ENCODE measurements at places on chromosomes 5 and 9.

GRCh38 chr5:143914756-143915155, 102.8 kb downstream of the HMHB1 start:
- DNase-seq = no peak

DNA sequence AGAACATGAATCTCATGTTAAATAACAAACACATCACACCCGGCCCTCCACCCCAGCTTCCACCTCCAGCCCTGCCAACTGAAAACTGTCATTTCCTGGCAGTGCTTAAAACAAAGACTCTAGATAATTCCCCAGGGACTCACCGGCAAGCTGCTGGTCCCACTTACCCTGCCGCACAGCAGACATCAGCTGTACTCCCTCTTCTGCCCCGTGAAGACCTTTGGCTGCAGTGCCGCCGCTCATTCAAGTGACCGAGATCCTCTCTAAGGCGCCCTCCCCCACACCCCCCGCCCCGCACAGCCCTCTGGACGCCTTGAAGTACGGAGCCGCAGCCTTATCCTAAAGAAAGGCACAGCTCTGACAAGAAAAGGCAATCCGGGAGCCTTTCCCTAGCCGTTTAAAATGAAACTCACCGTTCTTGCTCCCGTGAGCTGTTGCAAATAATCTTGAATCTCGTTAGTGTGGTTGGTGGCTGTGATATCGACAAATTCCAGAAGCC, 434 bp downstream of the GLRX start:
- no peak for DNase-seq

DNA sequence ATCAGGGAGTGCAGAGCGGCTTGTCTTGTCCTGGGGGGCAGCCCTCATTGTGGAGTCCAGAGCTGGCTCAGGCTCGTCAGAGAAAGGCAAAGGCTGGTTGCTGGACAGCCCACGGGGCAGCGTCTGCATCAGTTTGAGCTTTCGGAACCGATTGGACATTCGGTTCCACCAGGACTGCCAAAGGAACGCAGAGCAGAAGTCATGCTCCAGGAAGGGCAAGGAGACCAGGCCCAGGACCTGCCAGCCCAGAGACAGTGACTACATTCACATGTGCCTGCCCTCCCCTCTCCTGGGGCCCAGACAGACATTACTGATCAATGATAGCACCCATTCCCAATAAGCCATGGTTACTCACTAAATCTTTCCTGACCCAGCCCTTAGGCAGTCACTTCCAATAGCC, 18.1 kb downstream of the ANKS6 start:
- no peak for DNase-seq

- no peak for DNase-seq
These were observed 8.4 kb upstream of the GOLPH3 start for GRCh38 chr5:32182463-32183063.

DNA sequence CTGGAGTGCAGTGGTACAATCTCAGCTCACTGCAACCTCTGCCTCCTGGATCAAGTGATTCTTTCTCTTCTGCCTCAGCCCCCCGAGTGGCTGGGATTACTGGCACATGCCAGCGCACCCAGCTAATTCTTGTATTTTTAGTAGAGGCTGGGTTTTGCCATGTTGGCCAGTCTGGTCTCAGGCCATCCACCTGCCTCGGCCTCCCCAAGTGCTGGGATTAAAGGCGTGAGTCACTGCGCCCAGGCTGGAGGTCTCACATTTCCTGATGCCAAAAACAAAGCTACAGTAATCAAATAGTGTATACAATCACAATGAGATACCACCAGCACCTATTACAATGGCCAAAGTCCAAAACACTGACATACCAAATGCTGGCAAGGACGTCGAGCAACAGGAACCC, 51.1 kb downstream of the TTLL11 start:
- DNase-seq = no peak

DNA sequence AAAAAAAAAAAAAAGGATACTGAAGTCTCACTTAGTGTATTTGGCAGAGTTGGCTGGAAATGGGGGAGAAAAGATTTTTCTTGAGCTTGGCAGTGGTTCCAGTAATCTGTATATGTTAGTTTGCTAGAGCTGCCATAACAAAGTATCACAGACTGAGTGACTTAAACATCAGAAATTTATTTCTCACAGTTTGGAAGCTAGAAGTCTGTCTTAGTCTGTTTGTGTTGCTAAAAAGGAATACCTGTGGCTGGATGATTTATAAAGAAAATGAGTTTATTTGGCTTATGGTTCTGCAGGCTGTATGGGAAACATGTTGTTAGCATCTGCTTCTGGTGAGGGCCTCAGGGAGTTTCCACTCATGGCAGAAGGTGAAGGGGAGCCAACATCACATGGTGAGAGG, 89.6 kb upstream of the CEP78 start:
- DNase-seq = no peak

DNA sequence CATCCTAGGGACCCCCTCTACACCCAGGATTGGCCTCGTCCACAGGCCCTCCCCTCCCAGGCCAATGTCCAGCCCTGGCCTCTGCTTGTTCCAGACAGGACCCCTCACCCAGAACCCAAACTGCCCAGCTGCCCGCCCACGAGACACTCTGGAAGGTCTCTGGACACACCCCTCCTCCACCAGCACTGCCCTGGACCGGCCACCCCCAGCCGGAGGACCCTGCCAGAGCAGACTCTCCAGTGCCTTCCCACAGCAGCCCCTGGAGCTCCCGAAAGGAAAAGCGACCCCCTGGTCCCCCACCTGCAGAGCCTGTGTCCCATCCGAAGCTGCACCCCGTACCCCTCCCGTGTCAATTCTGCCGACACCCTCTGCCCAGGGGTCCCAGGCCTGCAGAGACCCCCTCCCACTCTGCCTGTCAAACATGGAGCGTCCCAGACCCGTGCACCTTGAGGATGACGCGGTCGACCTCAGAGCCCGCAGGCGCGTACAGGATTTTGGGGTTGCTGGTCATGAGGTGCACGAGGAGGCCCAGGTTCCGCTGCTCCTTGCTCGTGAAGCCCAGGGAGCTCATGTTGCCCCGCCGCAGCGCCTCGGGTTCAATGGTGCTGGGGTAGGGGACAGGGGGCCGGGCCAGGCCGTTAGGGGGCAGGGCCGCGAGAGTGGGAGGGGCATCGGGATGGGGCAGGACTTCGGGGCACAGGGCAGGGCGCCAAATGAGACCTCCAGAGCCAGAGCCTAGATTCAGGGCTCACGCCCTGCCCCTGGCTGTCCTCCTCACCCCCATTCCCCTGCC, 8.0 kb downstream of the ABCA2 start:
- no peak for DNase-seq

DNA sequence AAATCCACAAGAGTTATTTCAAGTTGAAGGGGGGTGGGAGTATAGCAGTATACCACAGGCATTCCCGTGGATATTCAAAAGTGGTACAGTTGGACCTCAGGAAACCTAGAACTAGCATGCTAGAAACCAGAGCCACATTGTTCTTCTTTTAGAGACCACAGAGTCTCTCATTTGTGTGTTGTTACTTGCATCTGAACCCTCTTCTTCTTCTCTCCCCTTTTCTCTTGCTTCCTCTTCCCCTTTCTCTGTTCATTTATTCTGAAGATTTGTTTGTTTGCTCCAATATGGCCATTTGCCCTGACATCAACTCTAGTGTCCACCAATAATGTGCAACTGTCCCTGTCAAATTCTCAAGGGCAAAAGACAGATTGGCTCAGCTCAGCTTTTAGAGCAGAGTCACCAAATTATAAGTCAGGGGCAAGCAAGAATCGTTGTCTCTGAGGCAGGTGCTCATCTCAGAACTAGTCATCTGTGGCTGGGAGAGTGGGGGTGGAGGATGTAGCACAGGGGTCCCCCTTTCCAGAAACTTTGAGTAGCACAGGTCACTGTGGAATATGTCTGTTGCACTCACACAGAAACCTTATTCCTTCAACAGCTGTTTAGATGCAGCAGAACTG, 321.1 kb downstream of the ARRDC3 start:
- DNase-seq = no peak

- DNase-seq = no peak
These were observed 29.5 kb upstream of the NFIB start for GRCh38 chr9:14343261-14344031.

- DNase-seq = peak; percentile 67
These were observed 74.2 kb downstream of the NTNG2 start for GRCh38 chr9:132235894-132236661.

DNA sequence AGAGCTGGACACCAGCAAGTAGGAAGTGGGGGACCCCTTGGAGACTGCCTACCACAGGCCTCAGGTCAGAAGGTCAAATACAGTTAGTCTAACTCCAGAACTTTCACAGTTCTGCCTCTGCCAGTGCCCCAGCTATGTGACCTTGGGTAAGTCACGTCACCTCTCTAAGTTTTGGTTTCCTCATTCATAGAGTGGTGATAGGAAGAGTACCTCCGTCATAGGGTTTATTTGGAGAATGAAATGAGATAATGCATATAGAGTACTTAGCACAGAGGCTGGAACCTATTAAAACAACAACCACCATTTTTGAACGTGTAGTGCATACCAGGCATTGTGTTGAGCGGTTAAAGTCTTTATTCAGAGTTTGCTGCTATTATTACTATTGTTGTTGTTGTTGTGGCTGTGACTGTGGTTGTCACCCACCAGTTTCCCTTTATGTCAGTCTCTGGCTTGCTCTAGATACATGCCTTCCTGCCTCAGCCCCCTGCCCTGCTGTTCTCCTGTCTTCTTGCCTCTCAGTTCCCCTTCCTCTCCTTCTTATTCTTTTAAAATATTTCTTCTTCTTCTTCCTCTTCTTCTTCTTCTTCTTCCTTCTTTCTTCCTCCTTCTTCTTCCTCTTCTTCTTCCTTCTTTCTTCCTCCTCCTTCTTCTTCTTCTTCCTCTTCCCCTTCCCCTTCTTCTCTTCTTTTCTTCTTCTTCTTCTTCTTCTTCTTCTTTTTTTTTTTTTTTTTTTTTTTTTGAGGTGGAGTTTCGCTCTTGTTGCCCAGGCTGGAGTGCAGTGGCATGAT, 67.8 kb downstream of the RALGPS1 start:
- DNase-seq = no peak

DNA sequence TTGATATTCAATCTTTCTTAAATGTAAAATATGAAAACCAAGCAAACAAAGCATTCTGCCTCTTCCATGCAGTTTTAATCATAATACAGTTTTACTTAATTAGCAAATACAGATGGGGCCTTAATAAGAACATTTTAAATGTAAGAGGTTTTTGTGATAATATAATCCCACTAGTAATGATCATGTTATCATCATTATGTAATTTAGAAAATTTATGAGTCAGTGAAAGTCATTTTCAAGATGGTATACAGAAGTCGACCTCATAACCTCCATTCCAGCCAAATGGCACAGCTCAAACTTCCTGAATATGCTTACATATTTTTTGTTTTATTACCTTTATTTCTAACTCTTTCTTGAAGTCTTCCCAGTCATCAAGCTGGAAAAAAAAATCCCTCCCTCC, 102.2 kb upstream of the GNA14 start:
- no peak for DNase-seq

DNA sequence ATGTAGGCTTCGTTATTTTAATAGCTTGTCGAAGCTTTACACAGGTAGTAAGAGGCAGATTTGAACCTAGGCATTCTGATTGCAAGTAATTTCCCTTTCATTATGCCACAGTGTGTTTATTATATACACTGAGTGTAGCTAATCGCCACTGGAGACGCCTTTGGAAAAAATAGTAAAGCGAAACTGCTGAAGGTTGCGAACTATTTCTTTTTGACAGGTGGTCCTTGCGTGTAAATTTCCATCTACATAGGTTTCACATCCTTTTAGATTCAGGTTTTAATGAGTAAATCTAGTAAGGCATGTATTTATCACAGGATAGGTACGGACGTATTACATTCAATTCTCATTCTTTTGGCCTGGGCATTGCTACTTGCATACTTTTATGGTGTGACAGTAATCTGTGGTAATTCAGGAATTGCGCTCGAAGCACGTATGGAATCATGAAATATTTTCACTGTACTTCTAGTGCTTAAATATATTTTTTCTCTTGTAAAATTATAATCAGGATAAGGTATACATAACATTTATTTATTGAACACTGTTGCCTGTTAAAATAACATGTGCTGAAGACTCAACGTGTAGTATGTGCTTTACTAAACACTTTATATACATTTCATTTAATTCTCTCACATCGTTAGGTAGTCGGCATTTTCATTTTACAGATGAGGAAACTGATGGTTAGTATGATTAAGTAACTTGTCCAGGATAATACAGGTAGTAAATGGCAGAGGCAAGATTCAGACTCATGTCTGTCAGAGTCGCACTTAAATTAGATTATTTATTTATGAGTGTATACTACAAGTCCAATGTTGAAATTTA, 1.8 kb downstream of the MARCHF6 start:
- no peak for DNase-seq

GRCh38 chr5:178793151-178793550, 62.7 kb upstream of the ZNF354A start:
- no peak for DNase-seq

DNA sequence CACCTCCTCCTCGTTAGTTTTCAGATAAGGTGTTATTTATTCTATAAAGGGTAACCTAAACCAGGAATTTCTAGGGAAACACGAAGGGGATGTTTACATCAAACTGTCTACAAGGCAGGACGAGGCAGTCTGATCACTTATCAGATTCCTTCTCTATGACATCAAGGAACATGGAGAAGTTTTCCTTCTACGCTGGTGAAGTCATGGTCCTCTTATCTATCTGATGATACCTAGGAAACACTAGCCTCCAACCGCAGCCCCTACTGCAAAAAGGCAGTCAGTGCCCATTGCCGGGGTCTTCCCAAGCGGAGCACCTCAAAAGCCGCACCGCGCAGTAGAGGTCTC, 1.5 kb downstream of the MPDZ start:
- DNase-seq = no peak

DNA sequence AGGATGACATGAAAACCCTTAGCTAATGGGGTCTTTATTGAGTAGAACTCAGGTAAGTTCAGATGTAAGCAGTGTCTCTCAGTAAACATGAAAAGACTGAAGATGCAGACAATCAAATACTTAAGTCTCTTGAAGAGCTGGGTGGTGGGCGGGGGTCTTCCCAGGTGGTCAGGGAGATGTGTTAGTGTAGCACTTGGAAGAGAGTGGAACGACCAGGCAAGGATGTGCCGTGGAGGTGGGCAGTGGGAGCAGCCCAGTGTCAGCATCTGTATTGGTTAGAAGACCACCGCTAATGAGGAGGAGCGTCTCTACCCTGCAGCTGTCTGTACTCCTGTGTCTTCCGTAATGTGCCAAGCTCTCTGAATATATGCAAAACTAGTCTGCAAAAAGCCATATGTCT, 4.4 kb downstream of the S1PR3 start:
- no peak for DNase-seq

- DNase-seq = no peak
These were observed 128.7 kb downstream of the ATG10 start for GRCh38 chr5:82100303-82101077.

GRCh38 chr9:7862170-7862569, 62.6 kb upstream of the DMAC1 start:
- DNase-seq = no peak

GRCh38 chr9:82797534-82797933, 265.4 kb downstream of the RASEF start:
- no peak for DNase-seq

DNA sequence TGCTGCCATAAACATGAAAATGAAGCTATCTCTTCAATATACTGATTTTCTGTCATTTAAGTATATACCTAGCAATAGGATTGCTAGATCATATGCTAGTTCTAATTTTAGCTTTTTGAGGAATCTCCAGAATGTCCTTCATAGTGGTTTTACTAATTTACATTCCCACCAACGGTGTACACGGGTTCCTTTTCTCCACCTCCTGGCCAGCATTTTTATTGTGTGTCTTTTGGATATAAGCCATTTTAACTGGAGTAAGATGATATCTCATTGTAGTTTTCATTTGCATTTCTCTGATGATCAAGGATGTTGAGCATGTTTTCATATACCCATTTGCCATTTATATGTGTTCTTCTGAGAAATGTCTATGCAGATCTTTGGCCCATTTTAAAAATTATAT, 446.5 kb downstream of the GABRG2 start:
- no peak for DNase-seq

All from stimulated activated CD8-positive, alpha-beta memory T cell treated with anti-CD3 and anti-CD28 coated beads, Interleukin-7, amount 100 ng/mL, for 24 hours (primary cell).